ENCODE measurements at places on chromosomes 4 and X.

- DNase-seq, result no peak
Measured at GRCh38 chr4:6456450-6456849, 16.0 kb downstream of the PPP2R2C start.

GRCh38 chrX:112802541-112802940 lies 38.1 kb downstream of the AMOT start:
- DNase-seq, result no peak

DNA sequence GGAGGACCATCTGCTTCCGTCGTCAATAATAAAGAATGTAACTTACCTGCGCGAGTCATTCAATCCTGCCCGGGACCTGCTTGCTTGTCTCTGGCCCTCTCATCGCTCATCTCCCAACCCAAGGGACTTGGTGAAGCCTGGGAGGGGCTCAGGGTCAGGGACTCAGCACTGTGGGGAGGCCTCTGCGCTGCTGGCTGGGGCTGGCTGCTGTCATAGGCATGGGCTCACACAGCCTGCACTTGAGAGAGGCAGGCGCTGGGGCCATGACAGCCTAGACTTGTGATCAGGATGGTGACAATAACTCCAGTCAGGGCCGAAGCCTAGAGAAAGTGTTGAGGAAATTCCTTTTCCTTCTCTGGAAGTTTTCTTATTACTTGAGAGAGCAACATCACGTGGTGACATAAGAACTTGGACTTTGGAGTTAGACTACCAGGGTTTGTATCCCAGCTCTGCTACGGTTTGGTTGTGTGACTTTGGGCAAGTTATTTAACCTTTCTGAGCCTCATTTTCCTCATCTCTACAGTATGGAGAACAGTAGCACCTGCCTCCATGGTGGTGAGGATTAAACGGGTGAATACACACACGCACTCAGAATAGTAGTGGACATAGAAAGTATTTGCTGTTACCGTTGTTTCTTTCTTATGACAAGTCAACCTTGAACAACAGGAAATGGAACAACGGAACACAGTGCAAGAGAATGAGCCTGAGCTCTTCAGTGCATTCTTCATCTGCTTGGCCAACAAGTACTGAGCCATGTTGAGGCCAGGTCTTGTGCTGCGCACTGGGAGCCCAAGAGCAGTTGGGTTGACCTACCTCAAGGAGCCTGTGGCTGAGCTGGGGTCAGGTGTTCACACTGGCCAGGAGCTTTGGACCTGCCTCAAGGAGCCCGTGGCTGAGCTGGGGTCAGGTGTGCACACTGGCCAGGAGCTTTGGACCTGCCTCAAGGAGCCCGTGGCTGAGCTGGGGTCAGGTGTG lies 60.5 kb downstream of the TBC1D14 start:
- DNase-seq, result no peak

DNA sequence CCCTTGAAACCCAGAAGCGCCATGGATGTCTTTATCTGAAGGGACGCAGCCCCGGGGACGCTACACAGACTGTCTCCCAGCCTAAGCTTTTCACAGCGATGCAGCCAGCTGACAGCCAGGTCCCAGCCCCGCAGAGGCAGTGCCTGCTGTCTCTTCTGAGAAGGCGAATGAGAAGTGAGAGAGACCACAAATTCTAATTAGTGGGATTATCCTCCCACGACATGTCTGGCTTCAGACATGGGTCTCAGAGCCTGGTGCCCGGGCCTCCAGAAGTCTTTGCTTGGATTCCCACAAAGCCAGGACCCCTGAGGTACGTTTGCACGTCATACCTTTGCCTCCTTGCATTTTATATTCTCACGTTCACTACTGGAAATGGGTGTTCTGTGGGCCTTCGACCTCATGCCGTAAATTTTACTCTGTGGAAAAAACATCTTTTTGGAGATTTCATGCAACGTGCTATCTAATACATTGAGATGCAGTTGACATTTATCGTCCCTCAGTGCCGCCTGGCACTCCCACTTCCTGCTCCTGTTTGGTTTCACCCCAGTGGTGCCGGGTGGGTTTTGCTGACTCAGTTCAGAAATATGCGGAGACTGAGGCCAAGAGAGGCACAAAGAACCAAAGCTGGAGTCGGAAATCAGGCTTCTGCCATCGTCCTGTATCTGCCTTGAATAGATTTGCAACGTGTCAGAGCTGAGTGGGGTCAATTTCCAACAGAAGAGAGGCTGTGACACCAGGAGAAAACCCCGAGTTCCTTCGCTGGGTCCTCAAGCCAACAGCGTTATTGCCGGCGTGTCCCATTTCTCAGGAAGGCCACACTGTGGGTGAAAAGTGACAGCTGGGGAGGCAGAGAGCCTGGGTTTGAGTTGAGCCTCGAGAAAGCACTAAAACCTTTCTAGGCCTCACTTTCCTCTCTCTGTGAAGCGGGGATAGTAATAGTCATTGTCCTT lies 114.4 kb downstream of the STK32B start:
- no peak for DNase-seq

- no peak for DNase-seq
Measured at GRCh38 chr4:182197611-182198010, 45.6 kb upstream of the TENM3 start.

- DNase-seq, result no peak
Measured at GRCh38 chr4:94833394-94833793, 75.6 kb downstream of the BMPR1B start.

DNA sequence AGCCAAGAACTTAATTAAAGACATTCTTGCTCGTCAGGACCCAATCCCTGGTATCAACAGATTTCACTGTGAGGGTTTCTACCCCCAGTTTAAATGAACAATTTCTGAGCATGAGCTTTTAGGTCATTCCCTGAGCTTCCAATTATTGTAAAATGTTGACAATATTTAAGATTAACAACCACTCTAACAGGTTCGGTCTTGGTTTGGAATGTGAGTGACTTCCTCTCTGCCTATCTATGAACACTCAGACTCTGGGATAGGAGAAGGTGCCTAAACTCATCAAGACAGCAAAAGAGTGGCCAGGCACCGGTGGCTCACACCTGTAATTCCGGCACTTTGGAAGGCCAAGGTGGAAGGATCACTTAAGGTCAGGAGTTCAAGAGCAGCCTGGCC lies 82.9 kb upstream of the TMEM150C start:
- no peak for DNase-seq

GRCh38 chrX:78619834-78620233 lies 39.3 kb downstream of the RTL3 start:
- DNase-seq, result no peak

GRCh38 chr4:152038238-152038637 lies 277.4 kb upstream of the GATB start:
- DNase-seq, result no peak

DNA sequence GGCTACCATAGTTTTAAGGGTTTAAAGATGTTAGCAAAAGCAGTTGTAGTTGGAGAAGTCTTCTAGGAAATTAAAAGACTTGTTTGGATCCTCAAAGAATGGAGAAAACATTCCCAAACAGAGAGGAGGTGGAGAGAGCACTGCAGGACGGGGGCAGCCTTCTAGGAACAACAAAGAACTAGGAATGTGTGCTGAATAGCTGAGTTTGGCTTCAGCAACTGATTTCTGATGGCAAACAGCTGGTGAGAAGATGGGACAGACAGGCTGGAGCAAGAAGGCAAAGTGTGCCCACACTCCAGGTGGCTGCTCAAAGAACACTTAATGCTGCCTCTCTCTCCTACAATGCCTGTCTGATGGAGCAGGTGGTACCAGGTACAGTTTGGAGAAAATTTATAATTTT lies 1331.1 kb downstream of the ADGRL3 start:
- no peak for DNase-seq

DNA sequence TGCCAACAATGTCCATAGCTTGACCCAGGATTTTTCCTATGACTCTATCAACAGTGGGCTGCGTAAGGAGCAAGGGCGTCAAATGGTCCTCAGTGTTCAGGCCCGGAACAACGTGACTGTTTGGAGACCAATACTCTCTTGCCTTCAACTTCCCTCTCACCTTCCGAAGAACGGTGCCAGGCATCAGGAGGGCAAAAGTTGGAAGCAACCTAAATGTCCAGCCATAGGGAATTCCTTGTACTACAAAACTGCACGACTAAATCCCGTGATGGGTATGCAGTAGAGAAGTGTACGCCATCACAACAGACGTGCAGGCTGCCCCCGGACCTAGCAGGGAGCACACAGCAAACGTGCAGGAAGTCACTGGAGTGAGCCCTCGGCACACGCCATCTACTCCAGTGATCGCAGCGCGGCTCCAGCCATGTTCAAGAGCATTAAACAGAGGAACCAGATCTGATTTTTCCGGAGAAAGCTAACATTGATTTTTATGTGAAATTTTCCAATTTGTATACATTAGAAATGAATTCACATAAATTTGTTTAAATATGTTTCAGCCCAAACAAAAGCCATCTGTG lies 79.0 kb downstream of the JAKMIP1 start:
- no peak for DNase-seq

DNA sequence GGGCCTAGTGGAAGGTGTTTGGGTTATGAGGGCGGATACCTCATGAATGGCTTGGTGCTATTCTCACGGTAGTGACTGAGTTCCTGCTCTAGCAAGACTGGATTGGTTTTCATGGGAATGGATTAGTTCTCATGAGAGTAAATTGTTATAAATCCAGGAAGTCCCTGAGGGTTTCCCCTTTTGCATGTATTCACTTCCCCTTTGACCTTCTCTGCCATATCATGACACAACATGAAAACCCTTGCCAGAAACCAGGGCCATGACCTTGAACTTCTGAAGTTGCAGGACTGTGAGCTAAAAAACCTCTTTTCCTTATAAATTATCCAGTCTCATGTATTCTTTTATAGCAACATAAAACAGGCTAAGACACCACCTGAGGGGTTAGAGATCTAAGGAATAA lies 529.7 kb upstream of the RPS6KA3 start:
- DNase-seq, result no peak

GRCh38 chr4:81106150-81106549 lies 75.6 kb downstream of the BMP3 start:
- no peak for DNase-seq

DNA sequence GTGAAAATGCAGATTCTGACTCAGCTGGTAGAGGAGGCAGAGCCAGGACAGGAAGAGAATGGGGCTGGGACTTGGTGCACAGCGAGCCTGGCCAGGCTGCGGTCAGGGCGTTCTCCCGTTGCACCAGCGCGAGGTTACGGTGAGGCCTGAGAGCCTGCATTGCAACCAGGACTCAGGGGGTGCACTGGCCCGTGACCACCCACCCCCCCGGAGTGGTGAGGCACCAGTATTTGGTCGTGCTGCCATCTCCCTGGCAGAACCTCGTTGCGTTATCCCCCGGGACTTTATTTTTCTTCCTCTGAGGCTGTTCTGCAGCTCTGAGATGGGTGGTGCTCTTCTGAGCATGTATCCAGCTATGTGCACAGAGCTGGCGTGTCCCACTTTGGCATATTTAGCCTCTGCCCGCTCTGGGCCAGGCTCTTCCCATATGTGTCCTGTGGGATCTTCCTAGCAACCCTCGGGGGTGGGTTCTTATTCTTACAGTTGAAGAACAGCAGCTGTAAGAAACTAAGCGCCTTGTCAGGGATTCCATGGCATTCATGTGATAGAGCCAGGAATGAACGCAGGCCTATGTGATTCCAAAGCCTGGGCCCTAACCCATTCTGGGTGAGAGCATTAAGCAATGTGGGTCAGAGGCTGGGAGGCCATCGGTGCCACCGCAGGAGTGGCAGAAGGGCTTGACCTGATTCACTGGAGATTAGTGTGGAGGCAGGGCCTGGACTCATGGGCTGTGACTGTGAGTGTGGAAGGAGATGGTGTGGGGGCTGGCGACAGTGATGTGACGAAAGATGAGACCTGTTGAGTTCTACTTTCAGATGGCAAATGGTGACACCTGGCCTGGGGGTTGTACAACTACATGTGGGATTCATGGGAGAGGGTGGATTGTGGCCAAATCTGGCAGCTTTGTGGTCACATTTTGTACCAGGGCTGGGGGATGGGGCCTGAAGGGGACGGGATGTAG lies 3.1 kb downstream of the TADA2B start:
- DNase-seq, result no peak

DNA sequence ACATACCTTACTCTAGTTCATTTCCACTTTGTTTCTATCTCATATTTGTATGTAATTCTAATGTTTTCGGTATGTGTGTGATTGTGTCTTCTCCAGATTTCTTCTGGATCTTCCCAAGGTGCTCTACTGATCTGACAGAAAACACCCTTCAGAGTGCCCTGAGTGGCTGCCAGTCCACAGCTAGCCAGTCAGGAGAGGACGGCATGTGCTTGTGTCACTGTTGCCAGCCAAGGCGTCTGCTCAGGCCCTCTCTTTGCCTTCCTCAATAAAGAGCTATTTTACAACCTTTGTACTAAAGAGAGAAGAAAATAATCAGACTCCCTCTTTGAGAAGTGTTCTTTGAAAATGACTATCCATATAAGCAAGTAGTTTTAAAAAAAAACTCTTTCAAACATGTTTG lies 29.0 kb downstream of the CD99L2 start:
- DNase-seq, result no peak

DNA sequence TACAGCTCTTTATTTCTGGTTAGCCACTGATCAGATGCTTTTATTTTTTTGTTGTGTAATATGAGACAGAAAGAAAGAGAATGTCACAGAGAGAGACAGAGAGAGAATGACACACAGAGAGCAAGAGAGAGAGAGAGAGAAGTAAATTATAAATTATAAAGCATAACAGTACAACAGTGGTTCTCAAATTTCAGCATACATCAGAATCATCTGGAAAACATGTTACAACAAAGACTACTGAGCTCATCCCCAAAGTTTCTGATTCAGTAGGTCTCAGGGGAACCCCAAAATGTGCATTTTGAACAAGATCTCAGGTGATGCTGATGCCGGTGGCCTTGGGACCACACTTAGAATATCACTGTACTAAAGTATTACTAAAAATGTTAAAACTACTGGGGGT lies 245.8 kb upstream of the DIAPH2 start:
- no peak for DNase-seq

- DNase-seq, result no peak
Measured at GRCh38 chr4:170339522-170339921, 249.8 kb upstream of the AADAT start.

GRCh38 chr4:139528377-139529005 lies 27.5 kb downstream of the SETD7 start:
- no peak for DNase-seq

DNA sequence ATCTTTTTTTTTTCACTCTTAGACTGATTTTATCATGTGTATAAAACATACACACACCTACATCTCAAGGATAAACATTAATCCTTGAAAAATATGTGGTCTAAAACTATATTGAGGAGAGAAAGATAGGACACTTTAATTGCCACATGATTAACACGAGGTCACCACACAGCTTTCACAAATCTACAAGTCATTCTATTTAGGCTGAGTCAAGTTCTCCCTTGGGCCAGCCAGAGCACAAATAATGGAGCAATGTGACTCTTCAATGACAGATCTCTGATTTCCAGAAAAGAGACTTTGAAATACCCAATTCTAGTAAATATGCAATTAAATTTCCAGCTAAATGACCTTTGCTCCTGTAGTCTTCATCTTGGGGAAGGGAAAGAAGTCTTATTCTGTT lies 12.9 kb upstream of the ADH4 start:
- no peak for DNase-seq

GRCh38 chr4:86967798-86968197 lies 33.0 kb downstream of the AFF1 start:
- DNase-seq, result no peak

DNA sequence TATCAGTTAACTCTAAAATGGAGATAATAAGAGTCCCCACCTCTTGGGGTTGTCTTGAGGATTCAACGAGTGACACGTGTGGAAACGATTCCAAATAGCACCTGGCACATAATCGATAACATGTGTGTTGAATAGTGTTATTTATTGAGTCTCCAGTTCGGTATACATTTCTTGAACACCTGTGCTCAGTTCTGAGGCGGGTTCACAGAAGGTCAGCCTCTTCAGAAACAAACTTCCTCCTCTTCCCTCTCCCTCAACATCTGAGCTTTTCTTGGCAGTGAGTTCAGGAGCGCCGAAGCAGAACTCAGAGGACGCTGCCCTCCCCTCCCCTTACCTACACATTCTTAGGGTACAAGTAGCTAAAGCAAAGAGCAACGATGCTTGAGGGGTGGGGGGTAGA lies 934 bp downstream of the PDHA1 start:
- DNase-seq, result no peak

All from stimulated activated CD4-positive, alpha-beta T cell treated with anti-CD3 and anti-CD28 coated beads, Interleukin-15, amount 100 ng/mL, for 1 hour (primary cell).